EL (cell line): ENCODE measurements at places on chromosomes 4 and X.

DNA sequence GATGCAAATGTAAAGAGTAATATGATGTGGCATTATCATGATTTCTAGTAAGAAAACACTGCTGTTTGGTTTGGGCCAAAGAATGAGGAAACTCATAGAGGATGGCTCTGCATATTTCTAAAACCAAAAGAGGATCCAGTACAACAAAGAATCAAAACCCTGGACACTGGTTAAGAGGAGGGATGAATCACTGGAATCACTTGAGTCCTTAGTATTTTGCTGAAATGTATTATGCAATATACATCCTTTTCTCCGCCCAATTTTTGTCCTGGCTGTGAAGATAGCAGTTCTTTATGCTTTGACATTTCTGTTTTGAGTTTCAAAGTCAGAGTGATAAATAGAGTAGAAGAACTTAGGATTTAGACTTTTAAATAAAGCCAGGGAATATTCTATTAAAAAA is 345.9 kb downstream of the PACRGL start:
- DNase-seq: peak; percentile 16

DNA sequence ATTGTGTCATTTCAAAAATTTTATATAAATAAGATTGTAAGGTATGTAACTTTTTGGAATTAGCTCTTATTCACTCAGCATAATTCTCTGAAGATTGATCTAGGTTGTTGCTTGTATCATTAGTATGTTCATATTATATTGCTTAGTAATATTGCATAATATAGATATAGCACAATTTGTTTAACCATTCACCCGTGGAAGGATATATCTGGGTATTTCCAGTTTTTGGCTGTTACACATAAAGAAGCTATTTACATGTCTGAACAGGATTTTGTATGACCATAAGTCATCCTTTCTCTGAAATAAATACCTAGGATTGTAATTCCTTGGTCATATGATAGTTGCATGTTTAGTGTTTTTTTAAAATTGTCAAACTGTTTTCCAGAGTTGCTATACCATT is 82.5 kb downstream of the CPEB2 start:
- DNase-seq: no peak

GRCh38 chr4:54958236-54958635 is 167.2 kb downstream of the KDR start:
- peak; percentile 77 for DNase-seq

- no peak for DNase-seq
Measured at GRCh38 chr4:8779490-8779932, 92.1 kb downstream of the HMX1 start.

DNA sequence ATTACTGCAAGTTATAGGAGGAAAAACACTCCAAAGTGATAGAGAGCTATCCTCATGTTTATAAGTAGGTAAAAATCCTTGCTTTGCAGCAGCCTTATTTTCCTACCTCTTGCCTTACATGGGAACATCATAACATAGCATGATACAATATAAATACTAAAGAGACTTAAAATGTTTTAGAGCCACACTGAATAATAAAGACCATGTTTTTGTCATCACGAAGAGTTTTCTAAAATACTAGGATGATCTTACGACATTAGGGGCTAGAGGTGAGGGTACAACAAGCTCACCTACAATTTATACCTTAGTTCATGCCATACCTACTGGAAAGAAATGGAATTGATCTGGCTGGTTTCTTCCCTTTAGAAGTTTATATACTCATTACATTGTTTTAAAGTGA is 184.8 kb downstream of the FBXW7 start:
- no peak for DNase-seq

DNA sequence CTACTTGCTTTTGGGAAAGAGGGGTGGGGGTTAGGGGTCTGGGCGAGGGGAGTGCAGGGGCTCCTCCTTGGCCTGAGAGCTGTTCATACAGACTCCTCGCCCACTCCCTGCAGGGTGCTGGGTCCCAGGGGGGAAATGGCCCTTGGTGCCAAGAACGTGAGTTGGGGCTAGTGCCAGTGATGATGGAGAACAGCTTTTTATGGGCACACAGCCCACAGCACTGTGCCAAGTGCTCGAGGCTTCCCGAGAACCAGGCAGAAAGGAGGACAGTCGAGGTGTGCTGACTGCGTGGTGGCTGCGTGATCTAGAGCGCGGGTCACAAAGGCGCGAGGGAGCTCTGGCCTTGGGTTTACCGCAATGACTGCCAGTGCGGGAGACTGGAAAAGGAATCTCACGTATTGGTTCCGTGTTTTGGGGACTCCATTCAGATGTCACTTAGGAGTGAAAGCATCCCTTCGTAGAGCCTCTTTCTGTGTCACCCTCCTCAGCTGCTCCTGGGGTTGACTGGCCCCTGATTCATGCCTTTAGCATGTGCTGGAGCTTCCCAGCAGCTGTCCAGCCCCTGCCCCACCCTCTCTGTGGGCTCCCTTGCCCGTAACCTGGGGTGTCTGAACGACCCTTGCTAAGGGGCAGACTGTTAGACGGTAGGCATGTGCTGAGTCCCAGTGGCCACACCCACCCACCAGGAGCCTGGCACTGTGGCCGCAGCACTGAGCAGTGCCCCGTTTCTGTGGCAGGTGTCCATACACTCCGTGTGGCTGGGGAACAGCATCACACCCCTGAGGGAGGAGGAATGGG is 20.9 kb upstream of the MSANTD1 start:
- peak; percentile 30 for DNase-seq

GRCh38 chr4:171629182-171629581 is 184.0 kb upstream of the GALNTL6 start:
- DNase-seq: no peak

DNA sequence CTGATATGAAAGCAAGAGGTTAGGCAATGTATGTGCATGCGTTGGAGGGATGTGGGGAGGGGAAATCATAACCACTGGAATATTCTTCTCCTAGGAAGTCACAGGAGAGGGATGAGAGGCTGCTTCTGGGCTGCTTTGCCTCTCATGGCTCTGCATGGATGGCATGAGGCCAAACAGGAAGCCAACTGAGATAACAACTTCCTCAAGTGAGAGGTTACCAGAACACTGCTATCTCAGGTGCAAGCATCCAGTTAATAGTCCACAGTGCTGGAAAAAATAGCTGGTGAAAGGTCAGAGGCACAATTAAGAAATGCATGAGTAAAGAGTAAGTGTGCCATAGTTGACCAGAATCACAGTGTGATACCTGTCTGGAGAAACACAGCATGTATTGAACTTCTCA is 113.3 kb downstream of the ELOVL6 start:
- peak; percentile 26 for DNase-seq

DNA sequence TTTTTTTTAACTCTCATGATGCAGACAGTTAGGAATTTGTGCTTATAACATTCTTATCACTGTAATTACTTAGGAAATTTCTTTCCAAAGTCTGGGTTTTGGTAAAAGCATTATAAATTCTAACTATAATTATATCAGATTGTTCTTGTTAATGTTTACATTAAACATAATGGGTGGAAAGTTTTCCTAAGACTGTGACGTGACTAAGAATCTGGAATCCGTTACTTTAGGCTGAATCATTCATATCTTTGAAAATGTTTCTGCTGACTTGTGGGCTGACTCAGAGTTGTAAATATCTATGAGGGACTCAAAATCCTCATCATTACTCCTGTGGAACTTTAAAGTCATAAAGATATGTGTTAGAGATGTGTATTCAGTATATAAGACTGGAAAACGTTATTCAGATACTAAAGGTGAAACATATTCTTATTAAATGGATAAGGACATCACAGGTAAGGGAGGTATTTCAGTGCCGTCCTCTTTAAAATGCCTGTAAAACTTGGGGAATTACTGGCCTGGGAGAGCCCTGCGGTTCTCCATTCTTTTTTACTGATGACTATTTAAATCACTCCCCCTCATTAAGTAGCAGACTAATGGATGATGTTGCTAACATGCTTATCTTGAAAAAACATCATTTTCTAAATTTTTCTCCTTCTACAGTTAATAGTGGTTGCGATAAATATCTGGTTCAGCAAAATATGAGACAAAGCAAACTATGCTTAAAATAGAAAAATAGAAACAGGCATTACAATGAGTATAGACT is 159.0 kb downstream of the DCLK2 start:
- DNase-seq: peak; percentile 94

DNA sequence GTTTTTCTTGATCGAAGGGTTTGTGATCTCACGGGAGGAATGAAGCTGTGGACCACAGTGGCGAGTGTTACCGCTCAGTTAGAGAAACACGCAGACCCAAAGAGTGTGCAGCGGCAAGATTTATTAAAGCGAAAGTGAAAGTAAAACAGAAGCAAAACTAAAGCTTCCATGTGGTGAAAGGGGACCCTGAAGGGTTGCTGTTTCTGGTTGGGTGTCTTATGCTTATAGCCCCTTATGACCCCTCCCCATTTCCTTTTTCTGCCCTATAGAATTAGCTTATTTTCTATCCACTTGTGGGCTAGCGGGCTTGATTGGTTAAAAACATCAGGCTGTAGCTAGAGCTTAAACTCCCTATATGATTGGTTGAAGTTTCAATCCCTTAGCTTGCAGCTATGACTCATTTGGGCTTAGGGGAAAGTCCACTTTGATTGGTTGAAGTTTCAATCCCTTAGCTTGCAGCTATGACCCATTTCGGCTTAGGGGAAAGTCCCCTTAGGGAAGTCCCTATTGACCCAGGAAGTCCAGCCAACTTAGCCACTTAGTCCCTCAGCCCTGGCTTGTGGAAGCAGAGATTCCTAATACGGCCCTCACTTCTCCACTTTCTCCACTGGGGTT is 171.2 kb upstream of the NWD2 start:
- DNase-seq: no peak

DNA sequence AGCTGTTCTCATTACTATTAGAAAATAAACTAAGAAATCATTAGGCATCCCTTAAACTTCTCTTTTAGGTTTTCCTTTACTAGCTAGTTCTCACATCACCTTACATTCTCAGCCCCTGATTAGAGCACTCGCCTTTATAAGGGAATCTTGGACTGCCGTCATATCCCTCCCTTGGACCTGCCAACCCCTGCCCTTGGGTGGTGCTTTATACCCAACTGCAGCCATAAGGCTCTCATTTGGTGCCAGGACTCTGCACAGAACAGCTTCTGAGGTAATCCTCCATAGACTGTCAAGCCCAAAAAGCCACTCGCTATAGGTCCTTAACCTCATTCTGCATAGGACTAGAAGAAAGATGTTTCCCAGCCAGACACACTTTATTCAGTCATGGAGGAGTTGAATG is 67.5 kb downstream of the NHSL2 start:
- no peak for DNase-seq

DNA sequence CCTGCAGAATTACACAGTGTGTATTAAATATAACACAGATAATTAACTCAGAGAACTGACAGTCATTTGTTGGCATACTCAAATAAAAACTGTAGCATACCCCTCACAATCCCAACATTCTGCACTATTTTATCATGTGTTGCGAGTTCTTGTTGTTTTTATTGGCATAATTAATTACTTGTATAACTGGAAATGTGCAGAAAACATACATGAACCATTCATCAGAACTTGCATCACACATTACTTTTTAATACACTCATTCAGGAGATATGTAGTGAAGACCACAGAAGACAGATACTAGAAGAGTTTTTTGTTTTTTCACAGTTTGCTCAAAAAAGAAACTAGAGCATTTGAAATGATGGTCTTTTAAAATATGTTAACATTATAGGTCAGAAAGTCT is 74.6 kb upstream of the NEIL3 start:
- DNase-seq: peak; percentile 61
